ENCODE measurements at places on chromosomes 6 and 20.
A peak's percentile ranks its signal among the peaks of the same experiment; 100 is the strongest.

DNA sequence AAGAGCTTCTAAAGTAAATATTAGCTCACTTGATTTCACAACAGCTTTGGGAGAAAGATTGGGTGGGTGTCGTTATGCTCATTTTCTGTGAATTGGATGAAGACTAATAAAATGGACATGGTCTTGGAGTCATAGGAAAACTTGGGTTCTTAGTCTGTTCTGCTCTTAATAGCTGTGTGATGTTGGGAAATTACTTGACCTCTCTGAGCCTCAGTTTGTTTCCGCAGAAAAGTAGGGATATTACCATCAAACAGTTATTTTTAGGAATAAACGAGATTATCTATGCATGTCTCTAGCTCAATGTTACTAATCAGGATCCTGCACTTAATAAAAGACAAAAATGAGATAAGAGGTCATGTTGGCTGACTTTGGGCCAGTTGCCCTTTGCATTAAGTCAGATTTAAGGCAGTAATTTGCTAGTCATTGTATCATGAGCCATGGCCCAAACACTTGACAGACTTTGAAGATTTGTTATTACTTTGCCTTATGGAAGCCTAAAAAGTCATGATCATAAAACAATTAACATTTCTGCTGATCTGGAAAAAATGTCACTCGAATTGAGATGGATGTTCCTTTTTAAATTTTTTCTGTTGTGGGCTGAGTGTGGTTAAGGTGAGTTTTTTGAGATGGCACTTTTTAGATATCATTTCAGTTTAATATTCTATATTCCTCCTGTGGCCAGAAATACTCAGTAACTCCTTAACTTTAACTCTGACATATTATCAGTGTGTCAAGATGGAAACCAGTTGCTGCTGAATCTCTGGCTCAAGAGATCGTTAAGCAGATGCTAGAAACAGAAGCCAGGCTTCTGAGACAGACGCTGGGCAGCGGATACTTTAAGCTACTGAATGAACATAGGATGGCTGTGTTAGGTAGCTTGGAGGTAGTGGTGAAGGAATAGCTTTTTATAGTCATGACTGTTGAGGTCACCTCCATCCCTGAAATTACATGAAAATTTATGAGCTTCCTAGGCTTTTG is 291.6 kb downstream of the PHF3 start:
- DNase-seq: no peak

DNA sequence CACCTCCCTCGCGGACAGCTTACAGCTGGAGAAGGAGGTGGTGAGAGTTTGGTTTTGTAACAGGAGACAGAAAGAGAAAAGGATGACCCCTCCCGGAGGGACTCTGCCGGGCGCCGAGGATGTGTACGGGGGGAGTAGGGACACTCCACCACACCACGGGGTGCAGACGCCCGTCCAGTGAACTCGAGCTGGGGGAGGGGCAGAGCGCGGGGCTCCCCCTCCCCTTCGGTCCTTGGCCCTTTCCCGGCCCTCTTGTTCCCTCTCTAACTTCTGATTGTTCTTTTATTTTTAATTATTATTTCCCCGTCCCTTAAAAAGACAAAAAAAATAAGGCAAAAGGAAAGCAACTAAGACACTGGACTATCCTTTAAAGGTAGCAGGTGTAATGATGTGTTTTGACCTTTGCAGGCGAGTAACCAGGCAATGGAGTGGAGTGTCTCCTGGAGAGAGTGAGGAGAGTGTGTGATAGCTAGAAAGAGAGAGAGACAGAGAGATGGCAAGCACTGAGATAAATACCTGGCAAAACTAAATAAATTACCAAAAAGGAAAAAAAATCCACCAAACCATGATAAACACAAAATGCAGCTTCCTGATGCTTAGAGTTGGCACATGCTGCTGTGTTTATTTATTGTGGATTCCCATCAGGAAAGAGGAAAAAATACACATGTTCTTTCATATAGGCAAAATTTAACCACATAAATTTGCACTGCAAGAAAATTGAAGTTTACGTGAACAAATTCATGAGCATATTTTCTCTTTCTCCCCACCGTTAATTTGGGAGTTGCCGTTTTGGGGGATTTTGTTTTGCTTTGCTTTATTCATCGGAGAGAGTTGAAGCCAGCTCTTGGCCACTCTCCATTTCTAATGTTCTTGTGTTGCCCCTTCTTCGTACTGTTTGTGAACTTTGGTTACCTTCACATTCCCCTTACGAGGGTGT is 1.9 kb downstream of the POU3F2 start:
- DNase-seq: no peak

DNA sequence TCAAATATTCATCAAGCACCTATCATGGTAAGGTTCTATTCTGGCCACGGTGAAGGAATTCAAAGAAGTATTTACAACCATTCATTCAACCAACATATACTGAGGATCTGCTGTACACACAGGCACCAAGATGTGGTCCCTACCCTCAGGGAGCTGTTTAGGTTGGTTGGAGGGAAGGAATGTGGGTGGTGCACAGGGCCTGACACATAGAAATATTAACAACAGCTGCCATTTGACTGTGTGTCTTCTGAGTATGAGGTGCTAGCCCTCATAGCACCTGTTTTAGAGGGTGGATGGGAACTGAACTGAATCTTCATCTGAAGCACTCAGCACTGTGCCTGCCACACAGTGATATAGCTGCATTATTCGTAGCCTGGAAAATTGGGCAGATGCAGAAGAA is 7.3 kb downstream of the SNPH start:
- no peak for DNase-seq

DNA sequence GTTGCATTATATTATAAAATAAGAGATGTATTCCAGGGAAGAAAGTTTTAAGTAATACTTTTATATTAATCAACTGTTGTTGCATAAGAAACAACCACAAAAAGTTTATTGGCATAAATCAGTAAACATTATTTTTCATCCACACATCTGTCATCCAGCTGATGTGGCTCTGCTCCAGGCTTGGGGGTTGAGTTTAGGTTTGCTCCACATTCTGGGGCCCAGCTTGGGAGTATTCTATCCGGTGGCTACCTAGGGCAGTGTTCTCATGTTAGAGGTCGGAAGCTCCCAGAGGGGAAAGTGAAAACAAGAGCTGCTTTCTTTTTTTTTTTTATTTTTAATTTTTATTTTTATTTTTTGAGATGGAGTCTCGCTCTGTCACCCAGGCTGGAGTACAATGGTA is 728.4 kb upstream of the FLRT3 start:
- no peak for DNase-seq

DNA sequence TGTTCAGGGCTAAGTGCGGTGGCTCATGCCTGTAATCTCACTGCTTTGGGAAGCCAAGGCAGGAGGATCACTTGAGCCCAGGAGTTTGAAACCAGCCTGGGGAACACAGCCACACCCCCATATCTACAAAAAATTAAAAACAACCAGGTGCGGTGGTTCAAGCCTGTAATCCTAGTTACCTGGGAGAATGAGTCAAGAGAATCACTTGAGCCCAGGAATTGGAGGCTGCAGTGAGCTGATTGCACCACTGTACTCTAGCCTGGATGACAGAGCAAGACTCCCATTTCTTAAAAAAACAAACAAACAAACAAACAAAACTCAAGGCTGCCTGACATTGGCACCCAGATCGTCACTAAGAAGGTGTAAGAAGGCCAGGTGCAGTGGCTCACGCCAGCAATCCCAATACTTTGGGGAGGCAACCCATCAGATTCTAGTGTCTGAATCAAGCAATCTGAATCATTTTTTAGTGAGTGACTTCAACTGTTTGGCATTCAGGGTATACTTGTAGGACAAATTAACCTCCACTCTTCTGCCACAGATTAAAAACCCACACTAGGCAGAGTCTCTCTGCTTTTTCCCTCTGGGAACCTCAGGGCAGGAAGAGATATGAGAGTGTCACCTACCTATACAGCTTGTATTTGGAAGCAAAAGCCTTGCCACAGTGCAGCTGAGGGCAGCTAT is 6.1 kb downstream of the PLAGL2 start:
- DNase-seq: no peak

- DNase-seq: no peak
These were observed 25.9 kb upstream of the EPB41L1 start for GRCh38 chr20:36128463-36129159.

- DNase-seq: peak; percentile 45
These were observed 63.6 kb downstream of the SLC23A2 start for GRCh38 chr20:4937407-4938319.

DNA sequence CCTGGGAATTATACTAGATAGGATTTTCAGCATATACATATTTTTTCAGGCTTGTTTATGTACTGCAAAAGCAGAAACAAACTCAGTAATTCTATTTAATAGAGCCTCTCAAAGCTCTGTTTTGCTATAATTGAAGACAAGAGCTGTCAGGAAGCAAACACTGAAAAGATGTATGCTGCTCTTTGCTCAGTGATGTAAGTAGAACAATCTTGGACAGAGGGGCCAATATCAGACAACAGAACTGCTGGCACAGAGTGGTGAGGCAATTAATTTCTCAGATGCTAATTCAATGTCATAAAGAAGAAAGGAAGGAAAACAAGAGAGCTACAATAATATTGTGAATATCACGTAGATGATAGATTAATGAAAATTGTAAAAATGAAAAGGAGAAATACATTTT is 663.3 kb upstream of the ADGRB3 start:
- DNase-seq: no peak

GRCh38 chr6:131917763-131918649 is 33.2 kb downstream of the CCN2 start:
- no peak for DNase-seq

- no peak for DNase-seq
These were observed 1.7 kb upstream of the FBXO5 start for GRCh38 chr6:152984513-152984872.

DNA sequence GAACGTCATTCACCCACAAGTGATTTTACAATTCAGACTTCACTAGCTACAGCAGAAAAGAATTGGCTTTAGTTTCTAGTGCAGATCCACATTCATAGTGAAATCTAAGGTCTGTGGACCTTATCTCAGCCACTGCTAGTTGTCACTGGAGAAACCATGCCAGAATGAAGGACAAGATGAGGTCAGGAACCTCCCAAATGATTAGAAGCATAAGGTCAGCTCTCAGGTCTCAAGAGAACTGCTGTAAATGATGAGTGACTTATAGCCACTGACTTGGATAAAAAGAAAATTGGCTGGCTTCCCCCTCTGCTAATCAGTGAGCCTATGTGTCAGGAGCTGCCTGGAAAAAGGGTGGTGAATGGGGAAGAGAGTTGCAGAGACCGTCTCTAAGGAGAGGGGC is 265.3 kb upstream of the BMP2 start:
- no peak for DNase-seq
